ENCODE measurements at places on chromosomes 12 and 14. TPM values are rescaled to one million over a fixed set of nuclear protein-coding genes. Genes with fewer than 3 reads are reported as not detected.

MDGA2 gene
- not detected for total RNA-seq

HOXC13 gene
- not detected for total RNA-seq

TSPAN19 gene
- 0.59 TPM for total RNA-seq

B4GALNT1 gene
- total RNA-seq: 4.0 TPM

MGP gene
- 876 TPM for total RNA-seq

NKX2-8 gene
- not detected for total RNA-seq

GLT8D2 gene
- 12.6 TPM for total RNA-seq

HOXC4 gene
- total RNA-seq: 1.2 TPM

SERPINA10 gene
- total RNA-seq: not detected

FAM186B gene
- 0.30 TPM for total RNA-seq

CLEC2D gene
- total RNA-seq: 9.2 TPM

CD4 gene
- 12.4 TPM for total RNA-seq

PPP4R4 gene
- 0.59 TPM for total RNA-seq

FAM181A gene
- not detected for total RNA-seq

SOAT2 gene
- total RNA-seq: not detected

RFX4 gene
- not detected for total RNA-seq

NXPH4 gene
- total RNA-seq: not detected

SCN8A gene
- total RNA-seq: not detected

LMNTD1 gene
- not detected for total RNA-seq

SERPINA1 gene
- total RNA-seq: 6.6 TPM

CMTM5 gene
- total RNA-seq: 1.3 TPM

INSM2 gene
- total RNA-seq: not detected

FKBP4 gene
- 37.1 TPM for total RNA-seq

IFNG-AS1 gene
- total RNA-seq: not detected

CEBPE gene
- total RNA-seq: not detected

All from uterus (tissue), 4 donors.